ENCODE measurements at places on chromosomes 3 and 15.

DNA sequence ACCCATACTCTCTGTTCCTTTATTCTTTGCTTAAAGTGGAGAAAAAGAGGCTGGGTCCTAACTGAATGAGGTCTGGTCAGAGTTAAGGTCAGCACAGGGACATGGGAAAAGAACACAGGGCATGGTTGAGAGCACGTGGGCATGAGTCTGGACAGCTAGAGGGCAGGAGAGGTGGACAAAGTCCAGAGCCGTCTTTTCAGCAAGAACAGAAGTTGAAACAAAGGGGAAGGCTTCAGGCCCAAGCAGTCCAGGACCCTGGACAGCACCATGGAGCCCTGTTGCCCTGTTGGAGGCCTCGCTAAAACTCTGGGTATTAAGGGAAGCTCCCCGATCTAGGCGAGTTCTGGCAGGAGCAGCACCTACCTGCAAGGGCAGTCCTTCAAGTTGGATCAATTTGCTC, 50.7 kb downstream of the XYLB start:
- DNase-seq, result peak; percentile 4

GRCh38 chr3:40465456-40465855, 8.3 kb downstream of the RPL14 start:
- DNase-seq, result no peak

DNA sequence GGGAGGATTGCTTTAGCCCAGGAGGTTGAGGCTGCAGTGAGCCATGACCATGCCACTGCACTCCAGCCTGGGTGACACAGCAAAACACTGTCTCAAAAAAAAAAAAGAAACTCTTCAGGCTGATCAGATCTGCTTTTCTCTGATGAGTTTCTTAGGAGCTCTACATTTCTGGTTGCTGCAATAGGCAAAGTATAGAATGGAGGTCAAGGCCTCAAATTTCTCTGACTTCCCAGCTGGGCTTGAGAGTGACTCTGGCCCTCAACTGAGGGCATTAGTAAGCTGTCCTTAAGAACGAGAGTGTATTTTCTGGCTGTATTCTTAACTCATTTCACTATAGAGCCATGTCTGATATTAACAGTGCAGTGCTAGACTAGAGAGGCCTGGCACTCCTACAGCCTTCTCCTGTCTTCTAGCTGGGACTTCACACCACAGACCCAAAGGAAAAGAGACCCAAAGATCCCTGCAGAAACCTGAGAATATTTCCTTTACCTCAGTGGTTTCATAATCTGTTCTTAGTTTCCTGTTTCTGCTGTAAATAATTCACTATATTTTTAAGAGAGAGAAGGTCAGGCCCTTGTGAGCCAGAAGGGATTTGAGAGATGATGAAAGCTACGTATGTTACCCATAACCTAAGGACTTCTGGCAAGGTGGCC, 2.0 kb upstream of the NR1I2 start:
- DNase-seq, result no peak

DNA sequence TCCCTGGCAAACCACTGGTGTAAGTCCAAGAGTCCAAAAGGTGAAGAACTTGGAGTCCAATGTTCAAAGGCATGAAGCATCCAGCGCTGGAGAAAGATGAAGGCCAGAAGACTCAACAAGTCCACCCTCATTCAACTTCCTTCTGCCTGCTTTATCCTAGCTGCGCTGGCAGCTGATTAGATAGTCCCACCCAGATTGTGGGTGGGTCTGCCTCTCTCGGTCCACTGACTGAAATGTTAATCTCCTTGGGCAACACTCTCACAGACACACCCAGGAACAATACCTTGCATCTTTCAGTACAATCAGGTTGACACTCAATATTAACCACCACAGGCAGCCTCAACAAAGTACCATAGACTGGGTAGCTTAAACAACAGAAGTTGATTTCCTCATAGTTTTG, 245.9 kb upstream of the IGF1R start:
- DNase-seq, result no peak

- no peak for DNase-seq
Measured at GRCh38 chr3:62550439-62550838, 177.1 kb upstream of the FEZF2 start.

DNA sequence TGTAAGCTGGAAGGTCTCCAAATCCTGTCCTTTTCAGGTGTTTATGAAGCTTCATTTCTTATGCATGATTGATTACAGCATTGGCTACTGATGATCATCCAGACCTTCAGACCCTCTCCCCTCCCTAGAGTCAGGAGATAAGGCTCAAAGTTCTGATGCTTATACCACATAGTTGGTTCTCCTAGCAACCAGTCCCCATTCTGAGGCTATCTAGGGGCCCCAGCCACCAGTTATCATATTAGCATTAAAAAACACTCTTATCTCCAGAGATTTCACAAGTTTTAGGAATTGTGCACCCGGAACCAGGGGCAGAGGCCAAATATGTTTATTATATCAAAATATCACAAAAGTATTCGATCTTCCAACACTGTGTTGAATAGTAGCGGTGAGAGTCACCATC, 953.1 kb downstream of the FHIT start:
- no peak for DNase-seq

- DNase-seq, result no peak
Measured at GRCh38 chr15:80216141-80216540, 35.9 kb downstream of the CTXND1 start.

DNA sequence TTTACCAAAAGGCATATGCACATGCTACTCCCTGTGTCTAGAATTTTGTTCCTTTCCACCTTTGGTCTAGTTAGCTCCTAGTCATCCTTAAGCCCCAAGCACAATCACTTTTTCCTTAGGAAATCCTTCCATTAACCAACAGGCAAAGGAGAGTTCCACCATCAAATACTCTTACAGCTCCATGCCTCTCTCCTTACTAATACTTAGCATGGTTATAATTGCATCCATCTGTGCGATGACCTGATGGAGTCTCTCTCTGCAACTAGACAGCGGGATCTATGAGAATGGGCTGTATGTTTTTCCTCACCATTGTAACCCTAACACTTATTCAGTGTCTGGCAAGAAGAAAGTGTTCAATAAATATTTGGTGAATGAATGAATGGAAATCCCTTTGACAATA, 69.3 kb upstream of the SMAD3 start:
- peak; percentile 39 for DNase-seq

DNA sequence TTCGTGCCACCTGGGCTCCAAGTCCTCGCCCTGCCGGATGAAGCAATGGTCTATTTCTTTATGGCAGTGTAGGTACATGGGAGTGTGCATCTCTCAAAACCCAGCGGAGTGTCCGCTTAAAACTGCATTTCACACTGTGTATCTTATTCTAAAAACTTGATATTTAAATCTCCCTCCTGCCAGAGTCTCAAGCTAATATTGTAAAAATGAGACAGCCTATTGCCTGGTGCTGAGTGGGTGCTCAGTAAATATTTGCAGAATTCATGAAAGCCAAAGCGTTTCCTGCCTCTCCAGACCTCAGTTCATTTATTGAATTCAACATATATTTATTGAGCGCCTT, 330 bp upstream of the TBC1D2B start:
- DNase-seq, result no peak

DNA sequence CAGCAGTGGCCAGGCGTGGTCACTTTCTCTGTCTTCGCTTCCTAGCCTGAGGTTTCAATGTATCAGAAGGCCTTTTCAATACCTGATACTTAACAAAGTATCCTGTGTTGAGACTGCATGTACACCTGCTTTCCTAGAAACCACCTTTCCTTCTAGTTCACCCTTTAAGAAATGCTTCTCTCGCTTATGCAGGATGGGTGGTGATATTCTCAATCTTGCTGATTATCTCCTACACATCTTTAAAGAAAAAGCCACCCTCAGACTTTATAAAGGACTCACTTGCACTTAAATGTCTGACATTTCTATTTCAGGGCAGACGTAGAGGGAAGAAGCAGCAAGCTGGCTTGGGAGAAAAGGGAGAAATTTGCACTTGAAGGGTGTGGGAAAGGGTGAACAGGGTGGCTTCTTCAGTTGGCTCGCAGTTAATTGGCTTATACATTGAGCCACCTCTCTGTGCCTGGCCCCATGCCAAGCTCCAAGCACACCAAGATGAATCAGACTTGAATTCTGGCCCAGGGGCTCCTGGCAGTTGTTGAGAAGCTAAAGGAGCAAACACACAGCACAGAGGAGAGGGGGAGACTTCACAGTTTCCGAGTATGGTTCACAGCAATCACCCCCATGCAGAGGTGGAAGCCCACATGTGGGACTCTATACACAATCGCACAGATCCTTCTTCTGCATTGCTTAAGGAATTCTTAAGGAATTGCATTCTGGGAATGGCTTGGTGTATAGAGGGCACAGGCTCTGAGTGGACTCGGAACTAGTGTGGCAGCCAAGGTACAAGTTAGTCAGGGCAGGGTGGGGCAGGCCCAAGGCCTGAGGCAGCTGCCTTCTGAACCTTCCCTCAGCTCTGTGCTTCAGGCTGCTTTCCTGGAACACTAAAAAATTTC, 1.3 kb downstream of the ARL6IP5 start:
- peak; percentile 85 for DNase-seq

DNA sequence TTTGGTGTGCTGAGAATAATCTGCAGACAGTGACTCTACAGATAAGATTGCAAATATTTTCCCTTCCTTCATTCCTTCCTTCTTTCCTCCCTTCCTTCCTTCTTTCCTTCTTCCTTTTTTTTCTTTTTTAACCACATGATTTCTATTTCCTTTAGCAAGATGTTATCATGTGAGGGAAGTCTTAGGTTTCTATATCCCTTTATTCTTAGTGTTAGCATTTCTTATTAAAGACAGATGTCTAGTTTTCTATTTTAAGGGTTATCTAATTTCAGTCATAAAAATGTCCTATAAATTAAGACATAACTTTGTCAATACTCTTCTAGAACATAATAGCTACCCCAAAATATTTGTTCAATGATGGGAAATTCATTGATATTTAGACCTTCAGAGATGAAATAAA, 470.9 kb downstream of the LPP start:
- DNase-seq, result no peak

All from HFF-Myc (cell line).